A549 treated with RU486 at 1 μM for 4 hours (cell line): ENCODE measurements at places on chromosomes 13 and 19. TPM values are rescaled to one million over a fixed set of nuclear protein-coding genes. Genes with fewer than 3 reads are reported as not detected.

Gene ZSCAN4
- not detected in 5 replicates for total RNA-seq

Gene MAST1
- total RNA-seq = 1.1 to 2.5 TPM (median 1.6 TPM) in 5 replicates

Gene SGCG
- total RNA-seq = not detected in 5 replicates

Gene LGI4
- total RNA-seq = 0.06 to 0.21 TPM (median 0.16 TPM) in 5 replicates

Gene KCNN1
- 0.38 to 0.98 TPM (median 0.47 TPM) in 5 replicates for total RNA-seq

Gene RGS9BP
- total RNA-seq = 0.37 to 0.54 TPM (median 0.47 TPM) in 5 replicates

Gene MIDN
- 37.1 to 48.7 TPM (median 42.2 TPM) in 5 replicates for total RNA-seq

Gene NEK5
- total RNA-seq = 0.03 to 0.11 TPM (median 0.08 TPM) in 4 of 5 replicates, not detected in the other

Gene TEX101
- total RNA-seq = not detected in 5 replicates

Gene CYP4F11
- total RNA-seq = 5.7 to 8.0 TPM (median 6.7 TPM) in 5 replicates

Gene TMPRSS9
- total RNA-seq = not detected in 5 replicates

Gene RTBDN
- 0.10 to 0.34 TPM (median 0.22 TPM) in 4 of 5 replicates, not detected in the other for total RNA-seq

Gene LRRC25
- total RNA-seq = not detected in 5 replicates

Gene POLRMT
- 74.8 to 121 TPM (median 94.7 TPM) in 5 replicates for total RNA-seq
